ENCODE measurements at places on chromosomes 3 and 15.

DNA sequence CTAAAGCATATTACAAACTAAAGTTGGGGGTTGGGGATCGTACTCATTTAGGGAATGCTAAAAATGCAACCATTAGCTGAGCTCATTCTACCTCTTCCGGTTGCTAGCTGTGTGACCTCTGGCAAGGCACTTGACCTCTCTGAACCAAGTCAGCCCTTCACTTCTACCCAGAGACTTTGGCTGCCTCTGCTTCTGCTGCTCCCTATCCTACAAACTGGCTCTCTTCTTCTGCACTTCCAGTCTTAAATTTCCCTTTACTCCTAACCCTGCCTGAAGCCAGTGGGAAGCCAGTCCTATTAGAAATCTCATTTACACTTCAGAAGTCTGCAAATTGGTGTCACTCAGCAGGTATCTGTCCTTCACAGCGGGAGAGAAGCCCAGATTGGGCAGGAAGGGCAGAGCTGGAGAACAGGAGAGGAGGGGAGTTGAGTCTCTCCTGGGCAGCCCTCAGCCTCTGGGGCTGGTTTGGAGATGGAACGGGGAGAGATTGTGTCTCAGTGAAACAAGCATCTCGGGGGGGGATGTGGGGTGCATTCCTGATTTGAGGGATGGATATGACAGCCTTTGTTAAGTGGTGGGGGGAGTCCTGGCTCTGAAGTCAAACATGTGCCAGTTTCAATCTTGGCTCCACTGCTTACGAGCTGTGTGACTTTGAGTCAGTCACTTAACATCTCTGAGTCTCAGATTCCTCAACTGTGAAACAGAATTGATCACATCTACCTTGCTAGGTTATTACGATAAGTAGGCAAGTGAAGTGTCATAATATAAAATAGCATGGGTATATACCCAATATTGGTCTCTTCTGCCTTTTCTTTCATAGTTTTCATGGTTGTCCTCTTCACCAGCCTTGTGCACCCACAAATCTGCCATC lies 7.8 kb upstream of the AEN start:
- DNase-seq = no peak

- no peak for DNase-seq
Measured at GRCh38 chr15:92667287-92667904, 11.8 kb upstream of the FAM174B start.

DNA sequence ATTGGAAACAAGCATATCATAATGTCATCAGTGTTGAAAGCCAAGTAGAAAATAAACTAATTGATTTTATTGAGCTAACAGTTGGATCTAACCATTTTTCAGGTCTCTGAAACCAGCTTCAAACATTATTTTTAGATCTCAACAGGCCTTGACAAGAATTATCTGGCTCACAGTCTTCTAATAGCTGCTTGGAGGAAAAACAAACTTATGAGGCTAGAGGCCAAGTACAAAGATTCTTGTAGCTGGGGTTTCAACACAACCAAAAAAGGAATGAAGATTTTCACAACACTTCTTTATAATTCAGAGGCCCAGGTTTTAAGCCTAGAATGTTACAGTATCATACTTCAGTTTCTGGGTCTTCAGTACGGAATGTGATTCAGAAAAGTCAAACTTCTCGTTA lies 3.7 kb downstream of the SETMAR start:
- no peak for DNase-seq

DNA sequence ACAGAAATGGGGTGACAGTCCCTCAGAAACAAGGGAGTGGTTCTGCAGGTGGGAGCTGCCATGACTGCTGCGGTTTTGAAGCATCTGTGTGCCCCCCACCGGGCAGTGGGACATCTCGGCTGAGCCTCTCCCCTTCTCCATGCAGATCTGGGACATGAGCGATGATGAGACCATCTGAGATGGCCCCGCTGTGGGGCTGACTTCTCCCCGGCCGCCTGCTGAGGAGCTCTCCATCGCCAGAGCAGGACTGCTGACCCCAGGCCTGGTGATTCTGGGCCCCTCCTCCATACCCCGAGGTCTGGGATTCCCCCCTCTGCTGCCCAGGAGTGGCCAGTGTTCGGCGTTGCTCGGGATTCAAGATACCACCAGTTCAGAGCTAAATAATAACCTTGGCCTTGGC lies 89.0 kb downstream of the VGLL4 start:
- no peak for DNase-seq

DNA sequence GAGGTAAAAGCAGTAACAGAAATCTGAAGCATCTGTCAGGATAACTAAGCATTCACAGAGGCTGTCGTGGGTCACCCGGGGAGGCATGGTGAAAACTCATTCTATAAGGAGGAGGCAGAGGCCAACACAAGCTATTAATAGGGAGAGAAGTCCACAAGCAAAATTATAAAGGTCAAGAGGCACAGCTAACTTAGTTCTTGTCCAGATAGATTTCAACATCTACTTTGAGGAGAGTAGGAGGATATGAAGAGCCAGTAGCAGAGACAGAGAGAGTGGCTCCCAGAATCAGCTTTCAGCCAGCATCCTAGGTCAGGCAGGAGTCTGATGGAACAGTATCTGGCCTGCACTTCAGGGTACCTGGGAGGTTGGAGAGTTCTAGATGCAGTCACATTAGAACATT lies 95.3 kb downstream of the STAC start:
- DNase-seq = no peak

GRCh38 chr15:31556494-31557150 lies 230.0 kb downstream of the KLF13 start:
- no peak for DNase-seq

GRCh38 chr3:135982404-135982761 lies 16.9 kb downstream of the PPP2R3A start:
- DNase-seq = no peak

DNA sequence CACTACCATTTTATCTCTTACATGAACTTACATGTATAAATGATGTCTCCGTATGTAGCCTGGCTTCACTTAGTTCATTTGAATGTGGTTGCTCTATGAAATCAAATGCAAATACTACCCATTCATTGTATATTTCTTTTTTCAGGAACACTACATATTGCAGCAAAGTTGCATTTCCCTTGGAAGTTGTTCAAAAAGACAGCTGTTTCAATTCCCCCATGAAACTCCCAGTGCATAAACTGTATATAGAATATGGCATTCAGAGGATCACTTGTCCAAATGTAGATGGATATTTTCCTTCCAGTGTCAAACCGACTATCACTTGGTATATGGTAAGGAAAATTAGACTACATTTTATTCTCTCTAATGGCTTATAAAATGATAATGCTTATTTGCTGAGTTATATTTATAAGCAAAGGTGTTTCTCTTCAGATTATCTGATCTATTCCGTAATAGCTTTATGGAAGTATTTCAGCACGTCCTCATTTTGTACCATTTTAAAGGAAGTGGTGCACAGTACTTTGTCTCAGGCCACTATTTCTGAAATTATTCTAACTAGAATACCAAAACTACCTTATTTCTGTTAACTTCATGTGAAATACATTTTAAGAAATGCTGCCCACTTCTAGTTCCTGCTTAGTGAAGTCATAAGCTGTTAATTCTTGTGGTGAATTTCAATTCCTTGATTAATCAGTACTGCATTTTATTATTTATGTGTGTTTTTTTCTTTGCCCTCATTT lies 95.1 kb downstream of the IL1RAP start:
- DNase-seq = no peak

GRCh38 chr3:156359368-156359767 lies 195.5 kb downstream of the SSR3 start:
- DNase-seq = no peak

All from GM06990 (cell line).